Heart left ventricle (tissue), 16 donors: ENCODE measurements at places on chromosomes 13 and 19. TPM values are rescaled to one million over a fixed set of nuclear protein-coding genes. Genes with fewer than 3 reads are reported as not detected.

The OSCAR gene
- polyA plus RNA-seq, result 1.0 TPM

The TMEM221 gene
- not detected for polyA plus RNA-seq

The WDR87 gene
- not detected for polyA plus RNA-seq

The IGFL2 gene
- polyA plus RNA-seq, result not detected

The ZNF628 gene
- polyA plus RNA-seq, result 5.4 TPM
